Esophagus mucosa (tissue), 1 donor: ENCODE measurements at places on chromosomes 7 and 10.
A peak's percentile ranks its signal among the peaks of the same experiment; 100 is the strongest.

GRCh38 chr10:59512951-59513350 lies 150.6 kb upstream of the FAM13C start:
- ATAC-seq: no peak

DNA sequence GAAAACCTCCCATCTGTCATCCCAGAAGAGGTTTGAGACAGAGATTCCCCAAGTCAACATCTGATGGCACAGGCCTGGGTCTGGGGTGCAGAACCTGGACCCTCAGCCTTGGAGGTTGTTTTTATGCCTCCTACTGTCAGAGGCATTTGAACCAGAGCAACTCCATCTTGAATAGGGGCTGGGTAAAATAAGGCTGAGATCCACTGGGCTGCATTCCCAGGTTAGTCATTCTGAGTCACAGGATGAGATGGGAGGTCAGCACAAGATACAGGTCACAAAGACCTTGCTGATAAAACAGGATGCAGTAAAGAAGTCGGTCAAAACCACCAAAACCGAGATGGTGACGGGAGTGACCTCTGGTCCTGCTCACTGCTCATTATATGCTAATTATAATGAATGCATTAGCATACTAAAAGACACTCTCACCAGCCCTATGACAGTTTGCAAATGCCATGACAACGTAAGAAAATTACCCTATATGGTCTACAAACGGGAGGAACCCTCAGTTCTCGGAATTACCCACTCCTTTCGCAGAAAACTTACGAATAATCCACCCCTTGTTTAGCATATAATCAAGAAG lies 92.0 kb downstream of the ITGA8 start:
- ATAC-seq: no peak

DNA sequence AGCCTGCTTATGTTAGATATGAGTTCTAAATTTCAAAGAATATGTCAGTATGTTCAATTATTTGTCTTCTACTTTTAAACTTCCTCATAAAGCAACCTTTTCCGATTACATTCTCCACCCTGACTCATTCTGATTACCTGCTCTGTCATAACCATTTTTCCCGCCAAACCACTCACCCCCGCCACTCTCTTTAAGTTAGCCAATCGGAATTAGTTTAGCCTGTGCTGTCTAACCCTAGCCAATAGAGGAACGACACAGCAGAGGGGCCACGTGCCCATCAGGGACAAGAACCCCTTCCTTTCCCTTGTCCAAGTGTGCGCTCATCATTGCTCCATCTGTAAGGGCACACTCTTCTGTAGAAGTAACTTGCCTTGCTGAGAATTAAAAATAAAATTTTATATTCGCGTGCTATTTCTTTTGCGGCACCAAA lies 91.4 kb downstream of the CCDC71L start:
- ATAC-seq: no peak

DNA sequence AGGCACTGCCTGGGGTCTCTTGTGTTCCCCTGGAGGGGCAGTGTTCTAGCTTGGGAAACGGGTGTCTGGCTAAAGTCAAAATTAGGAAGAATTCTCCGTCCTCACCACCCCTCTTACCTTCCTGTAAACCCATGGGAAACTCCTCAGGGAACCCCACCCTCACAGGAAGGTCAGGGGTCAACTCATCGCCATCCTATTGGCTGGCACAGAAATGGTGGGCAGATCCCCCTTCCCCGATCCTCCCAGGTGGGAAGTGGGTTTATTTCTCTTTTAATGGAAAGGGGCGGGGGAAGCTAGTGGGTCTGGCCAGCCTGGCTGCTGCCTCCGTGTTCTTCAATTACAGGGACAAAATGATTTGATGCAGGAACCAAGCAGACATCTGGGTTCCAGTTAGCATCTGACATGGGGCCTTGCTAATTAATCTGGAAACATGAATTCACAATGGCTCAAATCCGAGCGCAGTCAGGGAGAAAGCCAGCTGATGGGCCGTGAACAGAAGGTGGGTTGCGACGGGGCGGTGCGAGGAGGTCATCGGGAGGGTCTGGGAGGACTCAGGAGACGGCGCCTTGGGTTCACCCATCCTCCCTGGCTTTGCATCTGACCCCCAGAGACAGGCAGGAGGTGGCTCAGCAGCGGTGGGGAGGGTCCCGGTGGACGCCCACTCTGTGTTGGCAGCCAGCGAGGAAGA lies 66.6 kb downstream of the SLIT1 start:
- no peak for ATAC-seq

- peak; percentile 50 for ATAC-seq
Observed at GRCh38 chr10:89346405-89347254, 18.8 kb downstream of the IFIT3 start.

DNA sequence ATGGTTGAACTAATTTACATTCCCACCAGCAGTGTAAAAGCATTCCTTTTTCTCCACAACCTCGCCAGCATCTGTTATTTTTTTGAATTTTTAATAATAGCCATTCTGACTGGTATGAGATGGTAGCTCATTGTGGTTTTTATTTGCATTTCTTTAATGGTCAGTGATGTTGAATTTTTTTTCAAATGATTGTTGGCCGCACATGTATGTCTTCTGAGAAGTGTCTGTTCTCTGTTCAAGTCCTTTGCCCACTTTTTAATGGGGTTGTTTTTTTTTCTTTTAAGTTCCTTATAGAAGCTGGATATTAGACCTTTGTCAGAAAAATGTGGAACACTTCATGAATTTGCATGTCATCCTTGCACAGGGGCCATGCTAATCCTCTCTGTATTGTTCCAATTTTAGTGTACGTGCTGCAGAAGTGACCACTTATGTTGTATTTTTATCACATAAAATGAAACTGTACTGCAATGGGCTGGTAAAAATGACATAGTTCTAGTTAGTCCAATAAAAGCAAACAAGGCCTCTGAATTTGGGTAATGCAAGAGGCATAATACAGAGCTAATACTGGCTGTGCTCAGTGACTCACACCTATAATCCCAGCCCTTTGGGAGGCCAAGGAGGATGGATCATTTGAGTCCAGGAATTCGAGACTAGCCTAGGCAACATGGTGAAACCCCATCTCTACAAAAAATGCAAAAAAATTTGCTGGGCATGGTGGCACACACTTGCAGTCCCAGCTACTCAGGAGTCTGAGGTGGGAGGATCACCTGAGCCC lies 70.3 kb downstream of the ABI1 start:
- peak; percentile 90 for ATAC-seq

GRCh38 chr7:147089608-147090007 lies 973.0 kb downstream of the CNTNAP2 start:
- ATAC-seq: no peak

DNA sequence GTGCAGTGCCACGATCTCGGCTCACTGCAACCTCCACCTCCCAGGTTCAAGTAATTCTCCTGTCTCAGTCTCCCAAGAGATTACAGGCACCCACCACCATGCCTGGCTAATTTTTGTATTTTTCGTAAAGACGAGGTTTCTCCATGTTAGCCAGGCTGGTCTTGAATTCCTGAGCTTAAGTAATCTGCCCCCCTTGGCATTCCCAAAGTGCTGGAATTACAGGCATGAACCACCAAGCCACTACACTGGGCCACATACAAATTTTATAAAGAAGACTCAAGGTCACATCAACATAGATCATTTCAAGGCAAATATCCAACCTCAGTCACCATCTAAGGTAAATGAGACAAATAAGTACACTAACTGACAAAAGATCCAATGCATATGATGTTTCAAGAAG lies 32.1 kb downstream of the IGF2BP3 start:
- no peak for ATAC-seq

DNA sequence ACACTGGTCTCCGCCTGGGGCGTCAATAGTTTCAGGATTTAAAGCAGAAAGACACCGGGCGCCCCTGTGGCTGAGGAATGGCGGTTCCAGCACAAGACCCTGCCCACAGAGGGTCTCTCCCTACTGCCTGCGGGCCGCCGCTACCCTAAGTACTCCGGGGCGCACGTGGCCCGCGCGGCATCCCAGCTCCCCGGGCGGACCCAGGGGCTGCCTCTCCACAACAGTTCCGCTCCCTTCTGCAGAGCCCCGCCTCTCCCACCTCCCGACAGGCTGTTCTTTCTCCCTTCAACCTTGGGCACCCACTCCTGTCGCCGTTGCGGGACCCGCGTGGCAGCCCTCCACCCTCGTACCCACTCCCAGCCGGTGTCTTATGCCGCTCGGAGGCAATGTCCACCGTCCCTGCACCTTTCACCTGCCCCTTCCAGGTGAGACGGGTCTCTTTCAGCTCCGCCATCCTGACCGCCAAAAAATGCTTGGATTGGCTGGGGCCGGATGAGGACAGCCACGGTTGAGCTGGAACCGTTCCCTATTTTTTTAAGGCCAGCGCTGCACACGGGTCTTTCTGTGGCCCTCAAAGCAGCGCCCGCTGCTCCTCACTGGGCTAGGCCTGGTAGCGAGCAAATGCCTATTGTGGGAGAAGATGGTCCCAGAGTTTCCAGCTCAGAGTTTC lies 1.6 kb upstream of the NKX2-3 start:
- ATAC-seq: no peak

GRCh38 chr7:14639329-14639728 lies 263.2 kb downstream of the DGKB start:
- ATAC-seq: no peak

GRCh38 chr10:104816501-104816900 lies 175.4 kb downstream of the SORCS3 start:
- no peak for ATAC-seq

- ATAC-seq: no peak
Observed at GRCh38 chr10:84415539-84416244, 87.3 kb downstream of the CCSER2 start.

DNA sequence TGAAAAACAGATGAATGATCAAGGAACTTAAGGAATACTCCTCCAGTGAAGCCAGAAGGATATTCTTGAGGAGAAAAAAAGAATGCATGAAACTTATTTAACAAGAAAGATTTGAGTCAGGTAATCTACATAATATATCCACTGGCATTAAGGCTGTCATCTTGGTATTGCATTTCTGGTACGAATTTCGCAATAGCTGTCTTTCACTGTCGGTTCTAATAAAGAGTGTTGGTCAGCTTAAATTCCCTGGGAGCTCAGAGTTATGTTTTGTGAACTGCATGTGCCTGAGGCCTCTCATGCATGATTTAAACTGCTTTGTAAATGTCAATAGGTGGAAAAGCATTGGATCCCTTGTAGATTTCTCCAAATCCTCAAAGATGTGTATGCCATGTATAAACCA lies 565.3 kb upstream of the GALNT17 start:
- ATAC-seq: peak; percentile 88

DNA sequence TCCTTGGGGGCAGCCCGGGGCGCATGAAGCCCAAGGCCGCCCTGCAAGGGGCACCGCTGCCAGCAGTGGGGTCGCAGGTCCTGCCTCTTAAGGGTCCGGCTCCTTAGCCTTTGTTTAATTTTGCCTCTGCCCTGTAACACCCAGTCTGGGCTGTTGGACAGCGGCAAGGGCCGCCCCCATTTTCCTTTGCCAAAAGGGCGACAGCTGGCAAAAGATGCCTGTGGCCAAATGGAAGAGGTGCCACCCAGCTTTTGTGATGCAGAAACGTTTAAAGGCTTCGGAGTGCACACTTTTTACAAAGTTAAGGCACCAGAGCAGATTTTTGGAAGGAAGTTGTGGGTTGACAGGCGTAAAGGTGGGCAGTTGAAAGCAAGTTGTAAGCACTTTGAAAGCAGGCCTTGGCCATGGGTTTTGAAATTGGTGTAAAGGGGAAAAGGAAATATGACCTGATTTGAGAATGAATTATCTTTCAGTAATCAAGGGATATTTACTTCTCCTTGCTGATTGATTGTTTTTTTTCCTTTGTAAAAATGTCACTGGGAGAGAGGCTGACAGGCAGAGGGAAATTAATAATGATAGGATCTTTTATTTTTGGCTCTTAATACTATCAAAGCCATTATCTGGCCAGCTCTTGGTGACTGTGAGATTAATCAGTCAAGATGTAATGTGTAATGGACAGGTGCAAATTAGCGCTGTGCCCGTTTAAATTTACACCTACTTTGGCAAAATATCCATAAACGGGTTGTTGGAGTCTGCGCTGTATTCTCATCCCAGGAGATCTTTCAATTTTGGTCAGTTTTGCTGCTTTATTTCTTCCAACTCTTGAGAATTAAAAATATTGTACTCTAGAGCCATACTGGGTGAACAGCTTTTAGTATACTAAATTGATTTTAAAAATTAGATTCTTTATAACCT lies 1.2 kb downstream of the CASD1 start:
- ATAC-seq: no peak

- no peak for ATAC-seq
Observed at GRCh38 chr7:33418251-33418701, 288.9 kb downstream of the BBS9 start.

GRCh38 chr10:29951441-29951931 lies 107.9 kb downstream of the JCAD start:
- peak; percentile 54 for ATAC-seq

- no peak for ATAC-seq
Observed at GRCh38 chr7:79132844-79133451, 320.5 kb downstream of the MAGI2 start.

DNA sequence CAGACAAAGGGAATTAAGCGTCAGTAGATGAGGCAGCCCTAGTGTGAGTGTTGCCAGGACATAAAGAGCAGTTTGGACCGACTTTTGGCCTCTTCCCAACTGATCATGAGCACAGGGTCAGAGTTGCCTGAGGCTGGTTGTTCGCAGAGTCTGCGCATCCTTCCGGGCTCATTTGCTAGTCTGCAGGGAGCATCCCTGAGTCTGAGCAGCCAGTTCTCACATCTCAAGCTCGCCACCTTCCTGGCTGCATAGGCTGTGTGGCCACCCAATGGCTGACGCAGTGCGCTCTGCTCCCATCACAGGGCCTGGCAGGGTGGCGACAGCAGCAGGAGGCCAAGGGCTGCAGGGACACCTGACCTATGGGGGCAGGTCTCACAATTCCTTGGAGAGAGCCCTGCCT lies 5.0 kb downstream of the GAD2 start:
- ATAC-seq: no peak
